ENCODE measurements at places on chromosomes 4 and X. TPM values are rescaled to one million over a fixed set of nuclear protein-coding genes. Genes with fewer than 3 reads are reported as not detected.

The RASL11B gene
- total RNA-seq, result 24.4 TPM

The NEIL3 gene
- total RNA-seq, result not detected

The APLN gene
- total RNA-seq, result 11.5 TPM

The TCEAL6 gene
- 15.5 TPM for total RNA-seq

The GALNTL6 gene
- 10.3 TPM for total RNA-seq
